SJCRH30 (cell line): ENCODE measurements at places on chromosomes 7 and 10. TPM values are rescaled to one million over a fixed set of nuclear protein-coding genes. Genes with fewer than 3 reads are reported as not detected.

DNA sequence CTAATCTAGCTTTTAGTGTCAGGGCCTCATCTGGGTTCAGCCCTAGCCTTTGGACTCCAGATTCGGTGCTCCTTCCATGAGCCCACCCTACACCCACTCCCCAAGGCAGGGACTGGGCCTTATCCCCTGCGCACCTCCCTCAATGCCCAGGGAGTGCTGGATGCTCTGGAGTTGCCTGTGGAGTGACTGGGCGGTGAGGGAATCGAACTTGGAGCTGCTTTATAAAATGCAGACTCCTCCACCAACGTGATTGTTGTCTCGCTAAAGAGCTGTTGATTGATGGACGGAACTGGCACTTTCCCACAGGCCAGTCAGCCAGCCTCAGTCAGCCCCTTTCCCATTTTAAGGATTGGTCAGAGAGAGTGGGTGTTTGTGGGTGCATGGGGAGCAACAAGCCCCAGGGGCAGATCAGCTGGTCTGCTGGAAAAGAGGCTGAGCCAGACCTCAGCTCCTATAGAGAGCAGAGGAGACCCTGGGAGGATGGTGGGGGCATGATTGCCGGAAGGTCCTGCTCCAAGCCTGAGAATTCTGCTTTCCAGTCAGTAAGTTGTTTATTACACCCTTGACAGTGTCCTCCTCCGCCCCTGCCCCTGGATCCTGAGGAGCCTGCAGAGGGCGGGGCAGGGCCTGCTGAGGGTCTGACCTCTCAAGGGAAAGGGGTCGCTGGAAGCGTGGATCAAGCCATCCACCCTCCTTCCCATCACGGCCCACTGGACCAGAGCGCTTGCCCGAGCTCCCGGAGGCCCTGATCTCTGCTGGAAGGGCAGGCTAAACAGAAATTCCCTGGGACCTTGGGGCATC, 16.7 kb downstream of the UNC5B start:
- DNase-seq: no peak
- H3K27ac ChIP-seq: no peak overlapping the region
- no peaks in the 10 kb centered on the region for H3K27me3 ChIP-seq
- H3K4me3 ChIP-seq: no peak overlapping the region
- H3K36me3 ChIP-seq: no peaks in the 10 kb centered on the region

DNA sequence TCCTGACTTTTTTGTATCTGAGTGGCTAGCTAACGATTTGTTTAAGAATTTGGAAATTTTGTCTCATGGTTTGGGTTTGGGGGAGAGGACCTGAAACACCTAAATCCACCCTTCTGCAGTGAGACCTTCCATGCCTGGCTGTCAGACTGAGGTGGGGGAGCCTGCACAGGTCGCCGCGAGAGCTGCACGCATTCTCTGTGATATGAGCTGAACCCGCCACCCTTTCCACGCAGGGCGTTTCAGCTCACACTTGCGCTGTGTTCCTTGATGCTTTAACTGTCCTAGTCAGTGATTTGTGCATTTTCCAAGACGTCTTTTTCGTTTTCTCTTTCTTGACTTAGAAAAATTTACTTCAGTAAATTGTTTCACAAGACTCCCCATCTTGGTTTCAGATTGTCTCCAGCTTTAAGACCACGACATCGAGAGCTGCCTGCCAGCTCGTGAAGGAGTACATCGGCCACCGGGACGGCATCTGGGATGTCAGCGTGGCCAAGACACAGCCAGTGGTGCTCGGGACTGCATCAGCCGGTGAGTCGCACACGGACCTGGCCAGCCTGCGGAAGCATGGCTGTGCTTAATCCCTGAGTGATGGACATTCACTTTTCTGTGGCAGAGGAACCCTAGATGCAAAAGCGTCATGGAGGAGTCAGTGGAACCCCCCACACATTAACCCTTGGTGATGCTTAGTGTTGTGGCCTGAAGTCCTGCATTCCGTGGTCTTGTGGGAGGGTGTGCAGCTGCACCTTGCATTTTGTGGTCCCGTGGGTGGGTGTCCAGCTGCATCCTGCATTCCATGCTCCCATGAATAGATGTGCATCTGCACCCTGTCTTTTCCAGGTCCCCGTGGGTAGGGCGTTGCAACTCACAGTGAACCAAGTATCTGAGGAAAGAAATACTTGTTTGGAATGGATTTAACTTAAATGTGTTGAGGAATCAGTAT, 28.1 kb downstream of the WDR37 start:
- H3K27ac ChIP-seq: no peak overlapping the region
- no peaks in the 10 kb centered on the region for H3K36me3 ChIP-seq
- no peaks in the 10 kb centered on the region for H3K4me1 ChIP-seq
- H3K27me3 ChIP-seq: no peaks in the 10 kb centered on the region
- no peak for DNase-seq

ASB15 gene
- total RNA-seq: not detected in 2 replicates

GRCh38 chr10:12945690-12946359, 55.7 kb downstream of the CCDC3 start:
- no peak overlapping the region for H3K27ac ChIP-seq
- H3K36me3 ChIP-seq: peaks cover 3% of the 10 kb centered on the region; the same call in 1 of the 2 replicates
- no peaks in the 10 kb centered on the region for H3K27me3 ChIP-seq
- no peak overlapping the region for H3K4me3 ChIP-seq

- no peaks in the 10 kb centered on the region for H3K27me3 ChIP-seq
- DNase-seq: no peak
- no peak overlapping the region for H3K27ac ChIP-seq
- H3K36me3 ChIP-seq: no peaks in the 10 kb centered on the region
These were observed 97.1 kb downstream of the CHST15 start for GRCh38 chr10:123996302-123996701.
